ENCODE measurements at places on chromosomes 16 and 17. TPM values are rescaled to one million over a fixed set of nuclear protein-coding genes. Genes with fewer than 3 reads are reported as not detected.

The P3H4 gene
- 39.7 TPM for total RNA-seq

The SOX15 gene
- 1.4 TPM for total RNA-seq

The GNGT2 gene
- total RNA-seq, result 0.89 TPM

The IRF8 gene
- total RNA-seq, result 7.0 TPM

The TNFRSF17 gene
- total RNA-seq, result not detected

The GRN gene
- 91.2 TPM for total RNA-seq

- no peak for DNase-seq
- no peak overlapping the region for H3K4me3 ChIP-seq
- no peak overlapping the region for H3K27ac ChIP-seq
Measured at GRCh38 chr16:879986-880385, 79.5 kb upstream of the GNG13 start.

DNA sequence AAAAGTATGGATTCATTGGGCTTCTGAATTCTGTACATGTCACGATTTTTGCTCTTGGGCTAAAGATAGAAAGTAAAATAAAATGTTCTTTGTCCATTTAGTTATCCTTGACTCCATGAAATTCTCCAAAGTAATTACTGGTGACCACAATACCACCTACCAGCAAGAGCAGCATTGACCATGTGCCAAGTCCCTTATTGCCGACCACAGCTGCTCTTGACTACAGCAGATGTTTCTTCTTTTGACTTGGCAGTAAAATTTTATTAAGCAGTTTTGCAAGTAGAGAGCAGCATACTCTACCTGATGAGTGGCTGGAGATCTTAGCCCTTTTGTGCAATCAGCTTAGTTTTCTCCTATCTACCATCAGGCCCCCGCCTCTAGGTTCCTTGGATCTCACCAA is 152.2 kb upstream of the TBX2 start:
- DNase-seq, result peak; percentile 76
- H3K4me1 ChIP-seq, result peaks cover 15% of the 10 kb centered on the region
- no peaks in the 10 kb centered on the region for H3K36me3 ChIP-seq
- no peaks in the 10 kb centered on the region for H3K27me3 ChIP-seq

DNA sequence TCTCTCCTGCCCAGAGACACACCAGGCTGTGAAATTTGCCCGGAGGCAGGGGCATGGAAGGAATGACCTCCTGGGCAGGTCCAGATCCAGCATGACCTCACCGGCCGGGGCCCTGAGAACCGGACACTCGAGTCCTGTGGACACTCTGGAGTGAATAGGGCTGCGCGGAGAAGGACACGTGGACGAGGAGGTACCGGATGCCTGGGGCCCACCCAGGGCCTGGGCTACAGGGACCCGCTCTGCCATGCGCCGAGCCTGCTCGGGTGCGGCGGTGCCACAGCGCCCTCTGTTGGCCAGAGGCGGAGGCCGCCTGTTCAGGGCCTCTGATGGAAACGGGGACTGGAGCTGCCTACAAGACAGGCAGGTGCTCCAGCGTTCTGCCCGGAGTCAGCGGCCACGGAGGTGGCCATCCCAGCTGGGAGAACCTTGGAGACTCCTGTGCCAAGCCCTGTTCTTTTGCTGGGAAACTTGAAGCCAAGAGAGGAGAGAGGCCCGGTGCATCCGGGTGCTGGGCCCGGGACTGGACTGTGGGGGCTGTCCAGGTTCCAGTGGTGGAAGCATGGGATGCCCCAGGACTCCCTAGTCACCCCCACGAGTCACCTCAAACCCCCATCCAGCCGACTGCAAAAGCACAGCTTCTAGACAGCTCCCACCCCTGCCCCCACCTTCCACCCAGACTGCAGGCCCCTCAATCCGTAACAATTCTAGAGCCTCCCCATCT is 19.3 kb upstream of the NXPH3 start:
- H3K36me3 ChIP-seq, result no peaks in the 10 kb centered on the region
- H3K4me3 ChIP-seq, result no peak overlapping the region
- no peak overlapping the region for H3K27ac ChIP-seq
- H3K4me1 ChIP-seq, result peaks cover 41% of the 10 kb centered on the region
- peaks cover 2% of the 10 kb centered on the region for H3K27me3 ChIP-seq
- peak; percentile 81 for DNase-seq

DNA sequence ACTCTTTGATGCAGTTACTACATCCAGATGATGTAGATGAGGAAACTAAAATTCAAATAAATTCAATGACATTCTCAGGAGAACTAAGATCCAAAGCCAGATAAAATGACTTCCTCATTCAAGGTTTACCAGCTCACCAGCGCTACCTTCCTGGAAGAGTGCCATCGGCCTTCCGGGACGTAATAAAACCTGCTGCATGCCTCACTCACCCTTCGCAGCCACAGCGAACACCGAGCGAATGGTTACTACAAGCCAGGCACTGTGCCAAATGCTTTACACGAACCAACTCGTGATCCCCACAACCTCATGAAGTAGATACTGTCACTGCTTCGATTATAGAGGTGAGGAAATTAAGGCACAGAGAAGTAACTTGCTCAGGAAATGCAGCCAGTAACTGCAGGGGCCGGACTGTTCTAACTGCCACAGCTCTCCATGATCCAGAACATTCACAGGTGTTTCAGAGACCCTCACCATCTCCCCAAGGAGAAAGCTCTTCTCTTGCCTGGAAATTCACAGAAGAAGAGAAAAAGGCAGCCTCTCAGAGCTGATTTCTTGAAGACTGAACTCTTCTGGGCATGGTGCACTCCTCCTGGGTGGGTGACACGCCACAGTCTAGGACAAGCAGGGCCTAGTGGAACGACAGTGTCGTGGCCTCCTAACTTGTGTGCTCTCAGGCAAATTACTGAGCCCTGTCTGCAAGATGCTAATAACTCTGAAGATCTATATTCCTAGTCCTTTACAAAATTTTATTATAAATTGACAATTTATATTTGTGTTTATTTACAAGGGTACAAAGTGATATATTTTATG is 46.8 kb downstream of the HIC1 start:
- H3K36me3 ChIP-seq, result no peaks in the 10 kb centered on the region
- H3K4me3 ChIP-seq, result no peak overlapping the region
- H3K27ac ChIP-seq, result no peak overlapping the region
- DNase-seq, result no peak
- H3K27me3 ChIP-seq, result no peaks in the 10 kb centered on the region

- peaks cover 30% of the 10 kb centered on the region for H3K36me3 ChIP-seq
- no peak overlapping the region for H3K27ac ChIP-seq
- H3K27me3 ChIP-seq, result no peaks in the 10 kb centered on the region
- no peak for DNase-seq
Measured at GRCh38 chr16:27772093-27772825, 222.3 kb downstream of the KATNIP start.

DNA sequence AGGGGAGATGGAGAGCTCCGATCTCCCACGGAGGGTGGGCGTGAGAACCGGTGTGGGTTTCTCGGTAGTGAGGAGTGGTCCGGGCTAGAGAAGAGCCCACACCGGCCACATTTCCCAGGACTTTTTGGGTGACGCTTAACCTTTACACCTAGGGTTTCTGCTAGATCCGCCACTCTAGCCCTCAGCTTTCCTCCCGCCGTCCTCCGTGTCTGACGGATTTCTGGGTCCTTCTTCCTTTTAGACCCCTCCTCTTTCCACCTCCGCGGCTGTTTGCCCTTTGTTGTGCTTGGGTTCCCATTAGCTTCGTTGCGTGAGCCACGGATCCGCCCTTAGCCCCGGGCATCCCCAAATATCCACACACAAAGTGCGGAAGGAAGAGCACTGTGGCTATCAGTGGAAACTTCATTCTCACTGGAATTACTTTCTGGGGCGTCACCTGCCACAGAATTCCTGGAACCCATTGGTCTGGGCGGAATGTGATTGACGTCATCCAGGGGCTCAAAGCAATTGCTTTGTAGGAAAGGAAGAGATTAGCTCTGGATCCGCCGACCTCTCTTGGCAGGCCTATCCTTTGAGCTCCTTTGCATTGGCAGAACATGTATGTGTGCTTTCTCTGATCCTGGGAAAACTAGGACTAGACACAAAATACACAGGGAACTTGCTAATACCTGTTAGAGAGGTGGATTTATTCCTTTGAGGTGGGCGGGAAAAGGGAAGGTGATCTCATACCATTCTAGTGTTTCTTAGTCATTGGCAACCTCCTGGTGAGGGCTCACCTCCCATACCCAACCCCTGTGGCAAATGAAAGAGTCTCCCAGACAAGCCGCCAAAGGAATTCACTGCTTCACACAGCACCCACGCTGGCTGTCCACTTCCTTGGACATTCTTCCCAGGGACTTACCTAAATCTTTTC is 654 bp downstream of the TNFAIP1 start:
- H3K4me3 ChIP-seq, result peak overlapping the region; percentile 90
- H3K36me3 ChIP-seq, result peaks cover 35% of the 10 kb centered on the region
- H3K4me1 ChIP-seq, result peaks cover 33% of the 10 kb centered on the region
- peak; percentile 88 for DNase-seq

GRCh38 chr16:54648575-54648974 is 282.1 kb upstream of the IRX5 start:
- H3K27me3 ChIP-seq, result peaks cover 8% of the 10 kb centered on the region
- H3K27ac ChIP-seq, result no peak overlapping the region
- no peaks in the 10 kb centered on the region for H3K4me1 ChIP-seq

- DNase-seq, result no peak
Measured at GRCh38 chr17:51486091-51486490, 225.7 kb downstream of the UTP18 start.

GRCh38 chr16:66511602-66512271 is 38.2 kb downstream of the TK2 start:
- H3K4me1 ChIP-seq, result peaks cover 35% of the 10 kb centered on the region
- no peak for DNase-seq
- H3K4me3 ChIP-seq, result no peak overlapping the region

GRCh38 chr17:6279659-6280058 is 155.3 kb downstream of the AIPL1 start:
- H3K27me3 ChIP-seq, result no peaks in the 10 kb centered on the region
- H3K36me3 ChIP-seq, result no peaks in the 10 kb centered on the region
- H3K4me1 ChIP-seq, result no peaks in the 10 kb centered on the region
